Nephron progenitor cell (in vitro differentiated cells): ENCODE measurements at places on chromosomes 6 and 20.

DNA sequence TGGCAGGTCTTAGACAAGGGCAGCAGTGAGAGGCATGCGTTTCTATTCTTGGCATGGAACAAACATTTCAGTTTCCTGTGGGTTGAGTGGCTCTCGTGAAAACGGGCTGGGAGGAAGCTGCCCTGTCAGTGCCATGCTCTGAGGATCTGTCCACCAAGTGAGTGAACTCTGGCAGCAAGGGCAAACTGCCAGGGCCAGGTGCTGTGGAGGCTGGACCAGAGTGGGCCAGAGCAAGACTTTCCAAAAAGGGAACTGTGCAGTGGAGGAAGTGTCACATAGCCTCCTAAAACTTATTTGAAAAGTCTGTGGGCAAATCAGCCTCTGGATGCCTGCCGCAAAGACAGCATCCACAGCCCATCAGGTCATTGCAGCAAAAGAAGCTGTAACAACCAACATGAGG, 44.2 kb upstream of the TAB2 start:
- H3K27me3 ChIP-seq, result peaks cover 3% of the 10 kb centered on the region
- no peak for DNase-seq
- H3K36me3 ChIP-seq, result peaks cover 4% of the 10 kb centered on the region
- peaks cover 4% of the 10 kb centered on the region for H3K4me1 ChIP-seq

GRCh38 chr6:5152460-5152859, 67.3 kb downstream of the PPP1R3G start:
- no peak for DNase-seq
- H3K4me3 ChIP-seq, result no peak overlapping the region
- H3K36me3 ChIP-seq, result peaks cover 4% of the 10 kb centered on the region
- H3K27me3 ChIP-seq, result peaks cover 3% of the 10 kb centered on the region
- peaks cover 64% of the 10 kb centered on the region for H3K4me1 ChIP-seq

- no peak overlapping the region for H3K27ac ChIP-seq
- peak; percentile 67 for DNase-seq
- H3K27me3 ChIP-seq, result no peaks in the 10 kb centered on the region
- H3K4me1 ChIP-seq, result peaks cover 47% of the 10 kb centered on the region
- H3K4me3 ChIP-seq, result peak overlapping the region; percentile 52
These were observed 27.0 kb downstream of the SNAI1 start for GRCh38 chr20:50009521-50010454.

DNA sequence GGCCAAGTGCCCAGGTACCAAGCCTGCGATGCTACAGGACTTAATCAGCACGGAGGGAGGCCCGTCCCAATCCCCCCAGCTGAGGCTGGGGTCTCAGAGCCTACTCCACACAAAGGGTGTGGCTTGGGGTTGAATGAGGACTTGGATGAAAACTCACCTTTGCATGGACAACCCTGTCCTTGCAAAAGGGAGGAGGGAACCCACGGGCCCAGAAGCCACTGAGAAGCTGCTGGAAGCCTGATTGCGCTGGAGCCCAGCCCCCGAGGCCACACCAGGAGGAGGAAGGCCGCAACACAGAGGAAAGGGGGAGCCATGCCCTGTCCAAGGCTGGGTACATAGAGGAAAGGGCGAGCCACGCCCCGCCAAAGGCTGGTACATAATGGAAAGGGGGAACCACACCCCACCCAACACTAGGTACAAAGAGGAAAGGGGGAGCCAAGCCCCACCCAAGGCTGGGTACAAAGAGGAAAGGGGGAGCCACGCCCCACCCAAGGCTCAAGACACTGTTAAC, 158.8 kb downstream of the DLL1 start:
- peaks cover 31% of the 10 kb centered on the region for H3K4me1 ChIP-seq
- H3K36me3 ChIP-seq, result no peaks in the 10 kb centered on the region
- H3K4me3 ChIP-seq, result no peak overlapping the region
- DNase-seq, result no peak

GRCh38 chr6:99330159-99330558, 19.3 kb downstream of the FAXC start:
- H3K36me3 ChIP-seq, result no peaks in the 10 kb centered on the region
- no peak overlapping the region for H3K4me3 ChIP-seq
- H3K27ac ChIP-seq, result no peak overlapping the region
- peaks cover 25% of the 10 kb centered on the region for H3K4me1 ChIP-seq
- no peaks in the 10 kb centered on the region for H3K27me3 ChIP-seq
- DNase-seq, result peak; percentile 52

DNA sequence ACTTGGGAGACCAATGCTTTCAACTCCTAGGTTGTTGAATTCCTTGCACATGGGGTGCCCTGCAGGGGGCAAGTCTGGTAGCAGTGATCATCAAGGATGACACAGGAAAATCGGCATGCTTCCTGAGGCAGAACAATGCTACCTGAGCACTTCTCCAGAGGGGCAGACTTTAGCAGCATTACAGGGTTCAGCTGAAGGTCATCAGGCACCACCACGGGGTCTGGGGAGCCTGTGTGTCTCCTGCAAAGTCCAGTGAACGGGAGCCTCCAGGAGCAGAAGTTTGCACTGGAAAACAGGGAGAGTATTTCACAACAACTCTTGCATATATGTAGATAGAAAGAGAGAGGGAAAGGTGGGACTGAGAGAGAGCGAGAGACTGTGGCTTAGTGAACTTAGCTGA, 10.2 kb downstream of the VSX1 start:
- H3K27ac ChIP-seq, result no peak overlapping the region
- H3K36me3 ChIP-seq, result no peaks in the 10 kb centered on the region
- no peak overlapping the region for H3K4me3 ChIP-seq
- H3K4me1 ChIP-seq, result no peaks in the 10 kb centered on the region

DNA sequence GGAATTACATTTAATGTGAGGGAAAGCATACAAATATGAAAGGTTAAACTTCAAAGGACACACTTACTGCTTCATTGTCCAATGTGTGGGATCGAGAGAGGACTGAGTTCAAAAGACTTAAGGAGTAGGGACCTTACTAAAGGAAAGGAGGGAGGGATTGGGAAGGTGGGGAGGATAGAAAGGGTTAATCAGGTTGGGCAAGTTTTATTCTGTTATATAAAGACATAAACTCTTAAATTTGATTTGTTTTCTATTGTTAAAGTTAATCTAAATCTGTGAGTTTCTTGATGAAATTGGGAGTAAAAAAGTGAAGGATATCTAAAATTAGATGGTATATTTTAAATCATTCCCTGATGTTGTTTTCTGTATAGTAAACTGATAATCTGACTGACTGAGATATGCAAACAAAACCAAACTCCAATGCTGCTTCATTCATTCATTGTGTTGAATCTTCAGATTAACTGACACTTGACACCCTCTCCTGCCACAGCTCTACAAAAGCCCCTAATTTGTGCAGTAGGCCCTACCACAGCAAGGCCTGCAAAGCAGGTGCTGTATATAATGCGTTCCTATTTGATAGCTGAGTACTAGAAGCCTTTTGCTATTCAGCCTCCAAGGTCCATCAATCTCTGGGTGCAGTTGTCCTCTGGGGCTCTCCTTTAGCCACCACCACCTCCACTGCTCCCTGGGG, 1.3 kb upstream of the UBE2J1 start:
- H3K36me3 ChIP-seq, result peaks cover 16% of the 10 kb centered on the region
- peaks cover 42% of the 10 kb centered on the region for H3K4me1 ChIP-seq
- DNase-seq, result no peak
- peak overlapping the region; percentile 80 for H3K4me3 ChIP-seq
- peak overlapping the region; percentile 57 for H3K27ac ChIP-seq

- no peaks in the 10 kb centered on the region for H3K36me3 ChIP-seq
- peaks cover 52% of the 10 kb centered on the region for H3K4me1 ChIP-seq
- H3K4me3 ChIP-seq, result peak overlapping the region; percentile 2
- no peaks in the 10 kb centered on the region for H3K27me3 ChIP-seq
These were observed 81.8 kb upstream of the CNKSR3 start for GRCh38 chr6:154592199-154592860.

DNA sequence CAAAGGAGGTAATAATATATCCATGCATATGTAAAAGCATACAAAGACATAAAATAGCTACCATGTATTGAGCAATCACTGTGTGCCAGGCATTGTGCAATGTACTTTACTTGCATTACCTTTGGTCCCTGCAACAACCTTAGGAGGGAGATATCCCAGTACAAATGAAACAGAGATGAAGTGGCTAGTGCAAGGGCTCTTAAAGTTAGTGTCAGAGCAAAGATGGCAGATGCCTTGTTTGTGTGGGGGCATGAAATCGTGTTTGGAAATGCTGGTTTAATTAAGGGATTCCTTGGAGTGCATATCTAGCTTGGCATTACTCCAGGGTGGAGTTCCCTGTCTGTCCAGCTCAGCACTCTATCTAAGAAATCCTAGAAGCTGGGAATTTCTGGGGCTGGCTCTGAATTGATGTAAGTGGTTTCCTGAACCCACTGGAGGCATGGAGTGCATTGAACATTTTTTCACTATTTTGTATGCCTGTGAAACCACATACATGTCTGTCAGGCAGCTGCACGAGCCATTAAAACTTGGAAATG, 9.8 kb downstream of the PAQR8 start:
- no peak overlapping the region for H3K27ac ChIP-seq
- no peaks in the 10 kb centered on the region for H3K4me1 ChIP-seq
- peaks cover 31% of the 10 kb centered on the region for H3K36me3 ChIP-seq
- no peaks in the 10 kb centered on the region for H3K27me3 ChIP-seq

GRCh38 chr20:14832630-14833029, 495.2 kb upstream of the FLRT3 start:
- peaks cover 7% of the 10 kb centered on the region for H3K4me1 ChIP-seq
- no peak overlapping the region for H3K4me3 ChIP-seq
- DNase-seq, result no peak
- no peaks in the 10 kb centered on the region for H3K36me3 ChIP-seq

- peak overlapping the region; percentile 65 for H3K27ac ChIP-seq
- H3K4me3 ChIP-seq, result no peak overlapping the region
- no peak for DNase-seq
- H3K36me3 ChIP-seq, result no peaks in the 10 kb centered on the region
These were observed 29.1 kb downstream of the CPNE5 start for GRCh38 chr6:36809941-36810803.

DNA sequence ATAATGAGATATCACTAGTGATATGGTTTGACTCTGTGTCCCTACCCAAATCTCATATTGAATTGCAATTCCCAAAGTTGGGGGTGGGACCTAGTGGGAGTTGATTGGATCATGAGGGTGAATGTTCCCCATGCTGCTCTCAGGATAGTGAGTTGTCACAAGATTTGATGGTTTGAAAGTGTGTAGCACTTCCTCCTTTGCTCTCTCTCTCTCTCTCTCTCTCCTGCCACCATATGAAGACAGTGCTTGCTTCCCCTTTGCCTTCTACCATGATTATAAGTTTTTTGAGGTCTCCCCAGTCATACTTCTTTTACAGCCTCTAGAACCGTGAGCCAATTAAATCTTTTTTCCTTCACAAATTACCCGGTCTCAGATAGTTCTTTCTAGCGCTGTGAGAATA, 1002.0 kb upstream of the ADGRB3 start:
- no peaks in the 10 kb centered on the region for H3K36me3 ChIP-seq
- no peak for DNase-seq
- H3K4me3 ChIP-seq, result no peak overlapping the region
- no peaks in the 10 kb centered on the region for H3K4me1 ChIP-seq
